ENCODE measurements at places on chromosomes 7 and 10.

DNA sequence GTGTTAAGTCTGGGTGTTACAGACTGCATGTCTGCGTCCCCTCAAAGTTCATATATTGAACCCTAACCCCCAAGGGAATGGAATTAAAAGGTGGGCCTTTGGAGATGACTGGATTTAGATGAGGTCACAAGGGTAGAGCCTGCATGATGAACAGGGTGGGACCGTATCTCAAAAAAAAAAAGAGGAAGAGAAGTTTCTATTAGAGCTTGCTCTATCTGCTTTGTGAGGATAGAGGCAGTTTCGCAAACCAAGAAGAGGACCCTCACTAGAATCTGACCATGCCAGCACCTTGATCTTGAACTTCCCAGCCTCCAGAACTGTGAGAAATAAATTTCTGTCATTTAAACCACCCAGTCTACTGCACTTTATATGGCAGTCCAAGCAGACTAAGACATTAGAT, 1.4 kb downstream of the KIN start:
- DNase-seq: no peak

GRCh38 chr7:20788420-20788990, 1.8 kb upstream of the SP8 start:
- DNase-seq: no peak

DNA sequence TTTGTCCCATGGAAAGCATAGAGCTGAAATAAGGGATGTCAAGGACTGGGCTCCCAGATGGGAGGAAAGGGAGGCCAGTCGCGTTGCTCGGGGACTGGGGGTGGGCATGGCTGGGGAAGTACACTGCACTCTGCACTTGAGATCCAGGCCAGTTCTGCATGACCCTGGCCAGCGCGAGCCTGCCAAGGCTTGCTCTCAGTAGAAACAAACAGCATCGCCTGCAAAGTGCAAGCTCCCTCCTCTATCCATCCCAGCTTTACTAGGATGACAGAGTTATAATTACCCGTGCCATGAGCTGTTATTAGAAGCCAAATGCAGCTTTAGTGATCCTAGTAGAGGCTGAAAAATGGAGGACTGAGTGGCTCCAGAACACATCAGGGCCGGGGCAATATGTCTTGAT, 43.9 kb upstream of the PDCD4 start:
- no peak for DNase-seq

DNA sequence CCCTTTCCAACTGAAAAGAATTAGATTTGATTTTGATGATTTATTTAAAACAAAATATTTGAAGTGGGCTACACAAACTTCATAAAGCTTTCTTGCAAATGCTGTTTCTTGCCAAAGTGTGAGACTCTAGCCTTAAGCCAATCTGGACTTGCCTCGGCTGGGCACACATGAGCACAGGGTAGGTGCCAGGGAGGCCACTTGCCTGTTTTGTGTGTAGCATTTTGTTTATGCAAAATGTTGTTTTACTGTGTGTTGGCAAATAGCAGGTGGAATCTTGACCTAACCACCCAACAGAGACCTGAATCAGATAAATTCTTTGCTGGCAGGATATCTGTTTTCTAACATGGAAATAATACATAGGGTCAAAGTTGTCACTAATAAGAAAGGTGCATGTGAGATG, 161.1 kb downstream of the BMPER start:
- DNase-seq: no peak

- DNase-seq: no peak
Measured at GRCh38 chr10:128522551-128523308, 396.5 kb upstream of the MKI67 start.

DNA sequence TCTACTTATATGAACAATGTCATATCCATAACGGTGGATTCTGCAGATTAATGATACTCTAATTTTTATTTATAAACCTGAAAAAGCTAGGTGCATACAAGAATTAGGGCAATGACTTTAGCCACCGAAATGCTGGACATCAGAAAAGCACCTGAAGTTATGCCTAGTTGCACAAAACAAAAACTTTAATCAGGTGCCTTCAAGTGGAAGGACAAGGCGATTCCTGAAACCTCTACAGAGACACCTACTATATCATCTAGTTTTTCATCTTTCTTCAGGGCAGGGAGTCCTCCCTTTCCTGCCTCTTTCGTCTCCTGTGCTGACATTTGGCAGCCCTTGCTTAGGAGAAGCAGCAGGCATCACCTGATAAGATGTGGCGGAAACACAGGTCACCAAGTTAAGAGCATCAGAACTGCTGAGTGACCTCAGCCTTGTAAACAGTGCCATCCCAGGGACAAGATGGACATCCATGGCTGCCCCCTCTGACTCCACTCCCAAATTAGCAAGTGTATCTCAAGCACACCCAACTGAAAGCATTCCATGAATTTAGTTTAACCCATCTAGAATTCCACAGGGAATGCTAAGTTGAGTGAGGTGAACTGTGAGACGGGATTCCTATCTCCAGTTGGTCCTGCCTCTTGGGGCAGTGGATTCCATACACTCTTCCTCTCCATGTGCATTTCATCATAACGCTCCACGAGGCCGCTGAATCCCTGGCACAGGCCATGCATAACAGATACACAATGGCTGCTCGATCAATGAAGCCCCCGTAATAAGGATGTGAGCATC, 5.8 kb downstream of the ITPRIP start:
- DNase-seq: no peak

- DNase-seq: no peak
Measured at GRCh38 chr10:3777981-3778691, 6.9 kb downstream of the KLF6 start.

- DNase-seq: no peak
Measured at GRCh38 chr10:58795560-58795959, 282.9 kb downstream of the BICC1 start.

DNA sequence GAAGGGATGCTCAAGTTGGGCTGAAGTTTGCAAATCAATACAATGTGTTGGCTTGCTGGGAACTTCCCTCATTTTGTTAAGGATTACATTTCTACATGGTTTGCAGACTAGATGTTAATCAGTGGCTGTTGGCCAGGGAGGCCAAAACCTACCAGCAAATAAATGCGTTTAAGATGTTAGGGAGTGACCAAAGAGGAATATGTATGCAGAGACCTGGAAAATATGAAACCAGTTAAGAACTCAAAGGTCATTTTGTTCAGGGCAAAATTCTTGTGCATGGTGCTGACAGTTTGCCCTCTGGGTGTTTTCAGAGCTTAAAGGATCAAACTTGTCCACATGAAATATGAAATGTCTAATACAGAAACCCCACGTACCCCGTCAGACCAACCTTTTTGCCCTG, 30.3 kb downstream of the GATA3 start:
- DNase-seq: no peak

GRCh38 chr7:151010307-151011096, 13.8 kb downstream of the ATG9B start:
- no peak for DNase-seq

- no peak for DNase-seq
Measured at GRCh38 chr10:47181052-47181849, 118.7 kb upstream of the GDF10 start.

- no peak for DNase-seq
Measured at GRCh38 chr10:74419491-74419951, 268.5 kb downstream of the ADK start.

DNA sequence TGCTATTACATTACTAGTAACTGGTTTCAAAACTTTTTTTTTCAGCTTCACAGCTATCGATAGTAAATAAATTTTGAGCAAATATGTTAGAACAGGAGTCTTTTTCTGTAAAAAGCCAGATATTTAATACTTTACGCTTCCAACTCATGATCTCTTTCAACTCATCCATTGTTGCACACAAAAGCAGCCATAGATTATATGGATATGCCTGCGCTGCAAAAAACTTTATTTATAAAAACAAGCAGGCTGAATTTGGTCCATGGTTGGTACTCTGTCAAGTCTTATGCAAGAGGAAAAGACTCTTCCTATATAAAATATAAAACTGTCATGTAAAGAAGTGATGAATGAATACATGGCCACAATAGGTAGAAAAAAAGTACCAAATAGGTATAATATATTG, 31.1 kb downstream of the WASL start:
- DNase-seq: no peak

GRCh38 chr7:82167558-82168314, 275.8 kb downstream of the CACNA2D1 start:
- no peak for DNase-seq

DNA sequence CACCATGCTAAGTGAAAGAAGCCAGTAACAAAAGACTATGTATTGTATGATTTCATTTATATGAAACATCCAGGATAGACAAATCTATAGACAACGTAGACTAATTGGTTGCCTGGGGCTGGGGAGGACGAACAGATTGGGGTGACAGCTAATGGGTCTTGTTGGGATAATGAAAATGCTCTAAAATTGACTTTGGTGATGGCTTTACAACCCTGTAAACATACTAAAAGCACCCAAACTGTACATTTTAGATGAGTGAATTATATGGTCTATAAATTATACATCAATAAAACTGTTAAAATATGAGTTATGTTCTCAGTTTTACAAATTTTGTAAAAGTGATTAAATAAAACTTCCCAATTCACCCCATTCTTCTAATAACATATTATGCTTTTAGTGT, 261.5 kb downstream of the ELMO1 start:
- DNase-seq: no peak

- DNase-seq: no peak
Measured at GRCh38 chr7:120838281-120838682, 19.7 kb downstream of the TSPAN12 start.

DNA sequence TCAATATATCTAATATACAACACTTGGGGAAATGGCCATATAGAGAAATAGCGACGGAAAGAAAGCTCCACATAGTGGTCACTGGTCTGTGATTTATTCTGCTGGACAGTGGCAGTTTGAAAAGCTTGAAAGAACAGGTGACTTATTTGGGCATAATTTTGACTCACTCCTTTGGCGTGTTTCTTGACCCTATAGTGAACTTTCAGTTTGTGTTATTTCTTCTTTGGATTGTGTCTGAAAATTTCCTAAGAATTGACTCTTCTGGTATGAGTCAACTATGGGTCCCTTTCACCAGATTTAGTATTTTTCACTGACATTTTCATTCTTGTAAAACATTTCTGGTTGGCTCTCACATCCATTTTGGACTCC, 25.8 kb upstream of the IMMP2L start:
- DNase-seq: no peak

- no peak for DNase-seq
Measured at GRCh38 chr7:34869057-34869456, 168.2 kb downstream of the DPY19L1 start.

DNA sequence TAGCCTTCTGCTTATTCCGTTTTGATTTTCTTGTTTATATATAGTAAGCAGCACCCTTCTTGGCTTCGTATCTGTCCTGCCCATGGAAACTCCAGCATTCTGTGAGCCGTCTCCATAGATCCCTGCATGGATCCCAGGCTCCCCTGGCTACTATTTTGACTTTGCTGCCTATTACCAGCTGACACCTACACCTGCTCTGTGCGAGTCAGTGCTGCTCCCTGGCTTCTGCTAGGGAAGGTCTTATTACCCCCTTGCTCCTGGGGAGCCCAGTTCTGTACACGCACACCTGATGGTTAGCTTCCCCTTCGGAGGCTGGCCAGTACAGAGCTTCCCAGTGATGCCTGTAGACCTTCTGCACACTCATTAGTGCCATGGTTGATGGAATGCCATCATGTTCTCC, 35.4 kb downstream of the NACAD start:
- DNase-seq: no peak

DNA sequence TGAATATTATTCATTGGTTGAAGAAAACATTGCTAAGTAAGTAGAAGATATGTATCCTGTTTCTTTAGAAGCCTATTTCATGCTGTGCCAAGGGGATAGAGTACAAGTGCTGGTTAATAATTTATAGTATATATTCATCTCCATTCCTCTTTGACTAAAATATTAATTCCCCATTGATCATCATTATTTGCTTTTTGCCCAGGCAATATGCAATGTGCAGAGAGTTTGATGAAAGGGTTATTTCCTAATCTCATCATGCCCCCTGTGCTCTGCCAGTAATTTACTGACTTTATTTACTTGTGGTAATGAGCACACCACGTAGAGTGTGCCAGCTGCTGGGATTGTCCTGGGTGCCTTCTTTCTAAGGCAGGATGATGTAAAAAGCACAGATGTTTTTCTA, 180.9 kb downstream of the REEP3 start:
- DNase-seq: no peak

DNA sequence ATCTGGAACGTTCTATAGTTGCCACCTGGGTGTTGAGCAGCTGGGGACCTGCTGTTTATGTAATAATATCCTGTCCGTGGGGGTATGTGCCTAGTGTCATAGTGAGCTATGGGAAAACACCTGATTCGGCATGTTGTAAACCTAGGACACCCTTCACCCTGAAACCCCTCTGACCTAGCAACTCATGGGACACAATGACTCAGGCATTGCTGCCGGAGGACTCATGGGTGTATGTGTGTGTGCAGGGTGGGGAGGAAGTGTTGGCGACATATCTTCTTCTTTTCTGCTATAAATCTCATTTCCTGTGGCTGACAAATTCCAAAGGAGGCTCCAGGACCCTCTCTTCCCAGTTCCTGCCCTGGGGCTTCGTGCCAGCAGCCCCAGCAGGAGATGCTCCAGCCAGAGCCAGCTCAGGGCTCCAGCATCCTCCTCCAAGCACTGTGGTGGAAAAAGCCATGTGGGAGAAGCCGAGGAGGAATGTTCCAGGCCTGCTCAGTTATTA, 77.0 kb upstream of the PODXL start:
- DNase-seq: no peak

DNA sequence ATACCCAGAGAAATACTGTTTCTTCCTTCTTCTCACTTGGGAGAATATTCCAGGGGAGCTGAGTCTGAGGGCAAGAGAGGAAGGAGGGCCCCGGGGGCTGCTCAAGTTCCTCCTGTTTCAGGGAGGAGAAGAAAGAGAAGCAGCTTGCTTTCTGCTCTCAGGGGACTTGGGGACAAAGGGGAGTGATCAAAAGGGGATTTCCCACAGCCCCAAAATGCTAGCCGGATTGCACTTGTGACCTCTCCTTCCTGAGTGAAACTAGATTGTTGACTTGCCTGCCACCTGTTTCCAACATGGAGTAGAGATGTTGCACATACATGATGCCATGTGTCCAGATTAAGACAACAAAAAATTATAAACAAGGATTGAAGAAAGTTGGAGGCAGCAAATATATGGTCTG, 28.7 kb upstream of the PDCD4 start:
- DNase-seq: no peak

DNA sequence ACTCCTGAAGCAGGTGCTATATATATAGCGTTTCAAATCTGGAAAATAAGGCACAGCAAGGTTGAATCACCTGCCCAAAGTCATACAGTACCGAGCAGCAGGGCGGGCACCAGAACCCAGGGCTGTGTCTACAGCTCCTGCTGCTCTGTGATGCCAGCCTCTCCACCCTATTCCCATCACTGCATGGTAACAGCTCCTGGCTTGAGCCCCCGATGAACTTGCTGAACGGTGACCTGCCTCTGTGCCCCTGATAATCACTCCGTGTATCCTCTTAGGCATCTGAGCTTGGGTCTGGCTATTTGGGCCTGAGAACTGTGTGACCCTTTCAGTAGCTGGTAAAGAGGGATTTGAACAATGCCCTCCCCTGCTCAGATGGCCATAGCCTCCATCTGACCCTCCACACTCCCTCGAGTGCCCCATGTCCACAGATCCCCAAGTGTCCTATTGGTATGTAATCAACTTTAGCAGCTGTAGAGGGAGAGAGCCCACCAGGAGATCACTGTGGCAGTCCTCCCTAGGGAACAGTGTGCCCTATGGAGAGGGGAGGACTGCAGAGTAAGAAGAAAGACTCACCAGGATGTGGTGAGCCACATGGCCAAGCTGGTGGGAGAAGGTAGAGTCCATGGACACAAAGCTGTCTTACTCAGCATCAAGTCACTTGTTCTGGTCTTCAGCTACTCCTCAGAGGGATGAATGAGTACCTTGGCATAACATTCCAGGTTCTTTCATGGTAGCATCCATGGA, 1.1 kb upstream of the ARHGAP22 start:
- no peak for DNase-seq

Measured in cerebellar nuclear complex (tissue), 1 donor.